ENCODE measurements at places on chromosomes 13 and 19.

- no peak for DNase-seq
These were observed 195.7 kb upstream of the UBL3 start for GRCh38 chr13:30045916-30046704.

DNA sequence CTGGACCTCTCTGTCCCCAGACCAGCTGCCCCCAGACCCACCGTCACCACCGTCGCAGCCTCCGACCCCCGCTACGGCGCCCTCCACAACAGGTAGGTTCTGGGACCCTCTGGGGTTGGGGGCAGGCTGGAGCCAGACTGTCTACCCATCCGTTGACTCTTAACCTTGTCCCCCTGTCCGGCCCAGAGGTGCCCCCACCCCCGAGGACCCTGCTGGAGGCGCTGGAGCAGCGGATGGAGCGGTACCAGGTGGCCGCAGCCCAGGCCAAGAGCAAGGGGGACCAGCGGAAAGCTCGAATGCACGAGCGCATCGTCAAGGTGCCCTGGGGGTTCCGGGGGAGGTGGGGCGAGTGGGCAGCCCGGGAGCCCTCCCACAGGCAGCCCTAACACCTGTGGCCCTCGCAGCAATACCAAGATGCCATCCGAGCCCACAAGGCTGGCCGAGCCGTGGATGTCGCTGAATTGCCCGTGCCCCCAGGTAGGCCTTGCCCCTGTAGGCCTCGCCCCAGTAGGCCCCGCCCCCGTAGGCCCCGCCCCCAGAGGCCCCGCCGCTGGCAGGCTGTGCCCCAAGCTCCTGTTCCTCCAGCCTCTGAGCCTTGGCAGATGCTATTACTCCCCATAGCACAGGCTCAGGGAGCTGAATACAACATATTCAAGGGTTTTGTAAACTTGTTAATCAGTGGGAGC is 12.9 kb downstream of the CC2D1A start:
- no peak for DNase-seq

DNA sequence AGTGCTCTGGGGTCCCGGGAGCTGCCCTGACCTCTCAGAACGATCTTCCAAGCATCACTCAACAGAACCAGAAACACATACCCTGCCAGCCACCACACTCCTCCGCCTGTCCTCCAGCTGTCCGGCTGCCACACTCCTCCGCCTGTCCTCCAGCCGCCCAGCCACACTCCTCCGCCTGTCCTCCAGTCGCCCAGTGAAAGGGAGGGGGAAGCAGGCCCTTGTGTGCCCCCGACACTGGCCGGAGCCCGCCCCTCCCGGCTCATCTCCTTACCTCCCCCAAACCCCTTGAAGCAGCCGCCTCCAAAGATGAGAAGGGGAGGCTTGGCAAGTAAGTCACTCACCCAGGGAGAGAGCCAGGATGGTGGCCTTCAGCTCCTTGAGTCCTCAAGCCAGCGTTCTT is 40.2 kb downstream of the STK24 start:
- DNase-seq: peak; percentile 51

DNA sequence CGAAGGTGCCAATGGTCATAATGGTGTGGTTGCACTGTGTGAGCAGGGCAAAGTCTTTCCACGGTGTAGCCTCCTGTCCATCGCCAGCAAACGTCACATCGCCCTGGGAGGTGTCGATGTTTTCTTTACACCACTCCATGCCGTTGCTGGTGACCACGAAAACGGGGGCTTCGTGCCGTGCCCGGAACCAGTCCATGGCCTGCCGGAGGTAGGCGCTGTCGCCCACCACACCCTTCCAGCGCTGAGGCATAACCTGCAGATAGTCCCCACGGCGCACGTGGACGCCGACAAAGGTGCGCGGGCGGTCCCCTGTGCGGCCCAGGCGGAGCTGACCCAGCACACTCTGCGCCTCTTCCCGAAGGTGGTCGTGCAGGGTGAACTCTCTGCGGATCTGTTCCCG is 2.1 kb downstream of the FUT1 start:
- no peak for DNase-seq

GRCh38 chr13:75385708-75386083 is 96.3 kb downstream of the TBC1D4 start:
- no peak for DNase-seq

DNA sequence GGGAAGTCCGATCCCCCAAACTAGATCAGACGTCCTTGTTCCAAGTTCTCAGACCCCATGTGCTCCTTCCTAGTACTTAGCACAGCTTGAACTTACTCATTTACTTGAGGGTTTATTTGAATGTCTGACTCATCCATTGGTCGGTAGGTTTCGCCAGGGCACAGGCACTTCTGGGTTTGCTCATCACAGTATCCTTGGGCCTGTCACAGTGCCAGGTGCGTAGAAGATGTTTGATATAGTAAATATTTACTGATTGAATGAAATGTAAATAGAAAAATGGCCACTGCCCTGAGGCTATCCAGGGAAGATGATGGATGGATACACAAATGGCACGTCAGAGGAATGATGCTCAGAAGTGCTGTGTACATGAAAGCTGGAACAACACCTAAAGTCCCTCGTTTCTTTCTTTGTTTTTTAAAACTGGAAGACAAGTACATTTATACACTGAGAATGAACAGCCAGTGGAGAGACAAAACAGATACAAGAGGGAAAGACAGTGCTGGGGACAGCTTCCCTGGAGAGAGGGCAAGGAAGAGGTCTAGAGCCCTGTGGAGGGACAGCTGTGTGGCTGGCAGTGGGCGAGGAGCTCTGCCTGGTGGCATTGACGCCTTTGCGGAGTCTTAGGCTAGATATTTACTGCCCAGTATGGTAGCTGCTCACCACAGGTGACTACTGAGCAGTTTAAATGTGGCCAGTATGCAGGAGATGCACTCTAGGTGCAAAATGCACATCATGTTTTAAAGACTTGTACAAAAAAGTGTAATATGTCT is 31.2 kb upstream of the KL start:
- no peak for DNase-seq

- no peak for DNase-seq
These were observed 1.7 kb upstream of the CADM4 start for GRCh38 chr19:43641333-43641732.

DNA sequence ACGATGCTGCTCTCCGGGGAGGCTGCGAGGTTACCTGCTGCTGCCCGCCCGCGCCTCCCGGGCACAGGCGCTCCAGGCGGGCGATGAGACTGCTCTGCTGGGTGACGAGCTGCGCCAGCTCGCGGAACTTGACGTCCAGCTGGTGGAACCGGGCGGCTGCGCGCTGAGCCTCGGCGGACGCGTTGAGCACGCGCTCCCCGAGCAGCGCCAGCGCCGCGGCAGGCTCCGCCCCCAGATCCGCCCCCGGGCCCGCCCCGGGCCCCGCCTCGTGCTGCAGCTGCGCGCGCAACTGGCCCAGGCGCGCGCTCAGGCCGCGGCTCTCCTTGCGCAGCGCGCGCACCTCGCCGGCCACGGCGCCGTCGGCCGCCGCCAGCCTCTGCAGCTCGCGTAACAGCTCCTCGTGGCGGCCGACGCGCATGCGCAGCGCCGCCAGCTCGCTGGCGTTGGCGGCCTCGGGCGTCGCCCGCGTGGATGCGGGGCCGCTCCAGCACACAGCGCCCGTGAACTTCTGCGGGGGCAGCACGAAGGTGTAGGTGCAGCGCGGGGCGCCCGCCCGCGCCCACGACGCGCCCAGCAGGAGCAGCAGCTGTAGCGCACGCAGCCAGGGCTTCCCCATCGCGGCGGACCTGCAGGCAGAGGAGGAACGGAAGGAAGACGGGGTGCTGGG is 6.4 kb downstream of the ANGPTL6 start:
- DNase-seq: peak; percentile 88

DNA sequence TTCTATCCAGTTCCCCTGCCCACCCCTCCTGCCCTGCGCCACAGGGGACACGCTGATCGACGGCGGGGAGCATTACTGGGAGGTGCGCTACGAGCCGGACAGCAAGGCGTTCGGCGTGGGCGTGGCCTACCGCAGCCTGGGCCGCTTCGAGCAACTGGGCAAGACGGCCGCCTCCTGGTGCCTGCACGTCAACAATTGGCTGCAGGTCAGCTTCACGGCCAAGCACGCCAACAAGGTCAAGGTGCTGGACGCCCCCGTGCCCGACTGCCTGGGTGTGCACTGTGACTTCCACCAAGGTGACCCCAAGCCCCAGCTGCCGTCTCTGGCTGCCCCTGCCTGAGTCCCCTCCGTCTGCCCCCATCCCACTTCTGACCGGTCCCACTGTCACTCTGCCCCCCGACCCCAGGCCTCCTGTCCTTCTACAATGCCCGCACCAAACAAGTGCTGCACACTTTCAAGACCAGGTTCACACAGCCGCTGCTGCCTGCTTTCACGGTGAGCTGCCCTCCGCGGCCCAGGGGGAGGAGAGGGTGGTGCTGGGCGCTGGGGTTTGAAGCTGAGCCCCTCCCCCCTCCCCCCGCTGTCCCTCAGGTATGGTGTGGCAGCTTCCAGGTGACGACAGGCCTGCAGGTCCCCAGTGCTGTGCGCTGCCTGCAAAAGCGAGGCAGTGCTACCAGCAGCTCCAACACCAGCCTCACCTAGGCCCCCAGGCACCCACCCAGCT is 15.5 kb downstream of the STAP2 start:
- no peak for DNase-seq

- peak; percentile 54 for DNase-seq
These were observed 471 bp upstream of the INSR start for GRCh38 chr19:7294558-7295212.

DNA sequence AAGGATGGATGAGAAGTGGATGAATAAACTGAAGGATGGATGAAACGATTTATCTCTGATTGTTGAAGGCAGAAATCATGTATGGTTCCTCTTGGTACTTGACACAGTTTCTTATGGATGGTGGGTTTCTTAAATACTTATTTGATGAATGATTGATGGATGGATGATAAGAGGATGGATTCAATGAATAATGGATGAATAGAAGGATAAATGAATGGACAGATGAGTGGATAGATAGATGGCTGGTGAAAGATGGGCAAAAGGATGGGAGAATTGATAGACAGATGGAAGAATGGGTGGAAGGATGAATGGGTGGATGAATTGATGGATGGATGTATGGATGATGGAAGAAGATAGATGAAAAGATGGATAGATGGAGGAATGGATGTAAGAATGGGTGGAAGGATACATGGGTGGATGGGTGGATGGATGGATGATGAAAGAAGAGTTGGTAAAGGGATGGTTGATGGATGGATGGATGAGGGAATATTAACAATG is 1.8 kb downstream of the ELSPBP1 start:
- no peak for DNase-seq

DNA sequence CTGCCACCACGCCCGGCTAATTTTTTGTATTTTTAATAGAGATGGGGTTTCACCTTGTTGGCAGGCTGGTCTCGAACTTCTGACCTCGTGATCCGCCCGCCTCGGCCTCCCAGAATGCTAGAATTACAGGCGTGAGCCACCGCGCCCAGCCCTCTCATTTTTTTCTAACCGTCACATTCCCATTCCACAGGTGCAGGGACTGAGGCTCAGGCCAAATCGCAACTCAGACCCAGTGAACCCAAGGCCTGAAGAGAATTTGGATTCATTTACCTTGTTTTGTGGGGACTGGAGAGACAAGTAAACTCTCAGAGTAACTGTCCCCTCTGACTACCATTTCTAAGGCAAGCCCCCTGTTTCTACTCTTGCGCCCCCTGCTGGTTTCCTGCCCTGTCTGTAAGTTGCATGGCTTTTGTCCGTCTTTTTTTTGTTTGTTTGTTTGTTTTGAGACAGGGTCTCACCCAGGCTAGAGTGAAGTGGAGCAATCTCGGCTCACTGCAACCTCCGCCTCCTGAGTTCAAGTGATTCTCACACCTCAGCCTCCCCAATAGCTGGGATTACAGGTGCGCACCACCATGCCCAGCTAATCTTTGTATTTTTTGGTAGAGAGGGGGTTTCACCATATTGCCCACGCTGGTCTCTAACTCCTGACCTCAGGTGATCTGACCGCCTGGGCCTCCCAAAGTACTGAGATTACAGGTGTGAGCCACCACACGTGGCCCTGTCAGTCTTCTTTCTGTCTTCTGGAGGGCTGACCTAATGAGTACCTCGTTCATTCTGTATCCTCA is 2.3 kb upstream of the STRN4 start:
- DNase-seq: no peak

DNA sequence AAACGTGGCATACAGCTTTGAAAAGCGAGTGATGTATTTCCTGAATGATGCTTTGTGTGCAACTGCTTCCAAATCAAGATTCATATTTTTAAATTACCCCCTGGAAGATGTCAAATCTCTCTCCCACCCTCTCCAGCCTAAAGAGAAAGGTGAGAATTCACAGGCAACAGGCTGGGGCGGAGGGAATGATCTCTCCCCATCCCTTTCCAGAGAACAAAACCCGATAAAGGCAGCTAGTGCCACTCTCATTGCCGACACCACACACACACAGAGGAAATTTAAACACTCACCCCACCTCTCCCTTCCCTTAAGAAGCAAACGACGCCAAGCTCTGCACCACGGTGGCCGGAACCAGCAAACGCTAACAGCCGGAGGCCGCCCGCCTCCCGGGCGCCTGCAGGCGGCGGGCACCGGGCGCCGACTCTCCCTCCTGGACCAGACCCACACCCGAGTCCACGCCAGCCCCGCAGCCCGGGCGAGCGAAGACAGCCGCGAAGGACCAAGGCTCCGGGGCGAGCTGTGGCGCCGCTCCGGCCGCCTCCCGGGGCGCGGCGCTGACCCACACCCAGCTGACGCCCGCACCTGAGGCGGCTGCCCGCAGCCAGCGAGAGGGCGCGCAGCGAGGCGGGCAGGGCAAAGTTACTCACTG is 477 bp downstream of the LNX2 start:
- DNase-seq: peak; percentile 24

- DNase-seq: no peak
These were observed 19.5 kb downstream of the ZNF616 start for GRCh38 chr19:52120286-52120685.

- DNase-seq: no peak
These were observed 675 bp downstream of the PPP1R14A start for GRCh38 chr19:38255383-38256014.

- no peak for DNase-seq
These were observed 35.3 kb upstream of the NPAS1 start for GRCh38 chr19:46984077-46985010.

DNA sequence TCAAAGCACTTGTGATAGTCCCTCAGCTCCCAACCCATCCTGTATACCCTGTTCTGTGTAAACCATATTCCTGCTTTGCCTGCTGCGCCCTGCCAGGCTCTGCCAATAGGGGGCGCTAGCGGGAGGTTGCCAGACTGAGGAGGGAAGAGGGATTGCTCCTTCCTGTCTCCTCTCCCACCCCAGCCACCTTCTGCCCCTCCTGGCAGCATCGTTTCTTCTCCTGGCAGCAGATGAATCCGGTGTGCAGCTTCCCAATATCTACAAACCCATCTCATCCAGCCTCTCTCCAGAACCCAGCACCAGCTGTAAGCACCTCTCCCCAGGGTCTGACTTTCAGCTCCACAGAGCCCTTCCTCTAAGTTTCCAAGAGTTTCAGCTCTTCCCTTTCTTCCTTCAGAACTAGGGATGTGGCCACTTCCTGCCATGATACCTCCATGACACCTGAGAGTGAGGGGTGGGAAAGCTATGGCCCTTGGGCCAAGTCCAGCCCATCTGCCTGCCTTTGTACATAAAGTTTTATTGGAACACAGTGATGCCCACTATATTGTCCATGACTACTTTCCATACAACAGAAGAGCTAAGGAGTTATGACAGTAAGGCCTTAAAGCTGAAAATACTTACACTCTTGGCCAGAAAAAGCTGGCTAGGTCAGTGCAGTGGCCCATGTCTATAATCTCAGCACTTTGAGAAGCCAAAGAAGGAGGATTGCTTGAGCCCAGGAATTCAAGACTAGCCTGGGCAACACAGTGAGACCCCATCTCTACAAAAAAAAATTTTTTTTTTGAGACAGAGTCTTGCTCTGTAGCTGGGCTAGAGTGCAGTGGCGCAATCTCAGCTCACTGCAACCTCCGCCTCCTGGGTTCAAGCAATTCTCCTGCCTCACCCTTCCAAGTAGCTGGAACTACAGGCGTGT is 34.5 kb upstream of the ATP1A3 start:
- no peak for DNase-seq

GRCh38 chr13:110138700-110139036 is 168.3 kb downstream of the COL4A1 start:
- no peak for DNase-seq

Data from renal pelvis (tissue), 12 donors.